ENCODE measurements at places on chromosomes 12 and 14. TPM values are rescaled to one million over a fixed set of nuclear protein-coding genes. Genes with fewer than 3 reads are reported as not detected.

The FSCB gene
- total RNA-seq, result not detected

DNA sequence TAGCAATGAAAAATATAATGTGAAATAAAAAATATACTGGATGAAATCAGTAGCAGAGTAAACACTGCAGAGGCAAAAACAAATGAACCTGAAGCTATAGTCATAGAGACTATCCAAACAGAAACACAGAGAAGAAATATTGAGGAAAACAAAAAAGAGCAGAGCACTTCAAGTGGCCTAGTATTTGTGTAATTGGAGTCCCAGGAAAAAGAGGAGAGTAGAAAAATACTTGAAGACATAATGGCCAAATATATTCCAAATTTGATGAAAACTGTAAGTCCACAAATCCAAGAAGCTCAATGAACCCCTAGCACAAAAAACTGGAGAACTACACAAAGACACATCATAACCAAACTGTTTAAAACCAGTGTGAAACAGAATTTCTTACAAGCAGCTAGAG lies 37.2 kb upstream of the CTDSP2 start:
- no peak for DNase-seq

DNA sequence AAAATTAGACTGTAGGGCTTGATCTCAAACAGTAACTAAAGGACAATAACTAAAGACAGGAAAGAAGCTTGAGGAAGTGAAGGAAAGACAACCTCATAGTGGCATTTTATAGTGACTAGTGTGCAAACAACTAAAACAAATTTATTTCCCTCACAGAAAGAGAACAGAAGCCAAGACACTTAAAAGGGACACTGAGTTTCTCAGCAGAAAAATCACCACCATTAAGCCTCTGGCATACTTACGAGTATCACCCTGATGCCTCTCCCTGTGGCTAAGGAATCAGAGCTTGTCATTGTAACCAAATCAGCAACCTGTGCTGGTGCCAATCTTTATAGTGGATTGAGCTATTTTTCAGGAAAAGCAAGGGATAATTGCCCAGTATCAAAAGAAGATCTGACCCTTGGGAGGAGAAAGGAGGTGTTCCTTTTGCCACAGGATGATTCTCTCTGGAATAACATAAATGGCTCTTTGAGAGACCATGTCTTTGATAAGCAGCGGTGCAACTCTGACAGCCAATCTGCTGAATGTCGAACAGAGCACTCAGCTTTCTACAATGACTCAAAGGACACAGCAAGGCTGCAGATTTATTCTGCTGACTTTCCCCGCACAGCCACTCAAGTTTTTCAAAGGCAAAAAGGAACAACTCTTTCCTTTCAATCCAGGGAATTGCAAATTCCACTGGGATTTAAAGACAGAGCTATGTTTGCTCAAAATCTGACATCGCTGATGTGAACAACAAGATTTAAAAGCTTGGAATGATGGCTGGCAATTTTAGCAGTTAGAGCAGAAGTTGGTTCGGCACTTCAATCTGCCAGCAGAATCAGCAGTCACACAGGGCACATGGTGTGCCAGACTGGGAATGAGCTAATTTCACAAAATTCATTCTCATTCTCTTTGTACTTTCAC lies 34.6 kb downstream of the ATF7 start:
- no peak for DNase-seq

DNA sequence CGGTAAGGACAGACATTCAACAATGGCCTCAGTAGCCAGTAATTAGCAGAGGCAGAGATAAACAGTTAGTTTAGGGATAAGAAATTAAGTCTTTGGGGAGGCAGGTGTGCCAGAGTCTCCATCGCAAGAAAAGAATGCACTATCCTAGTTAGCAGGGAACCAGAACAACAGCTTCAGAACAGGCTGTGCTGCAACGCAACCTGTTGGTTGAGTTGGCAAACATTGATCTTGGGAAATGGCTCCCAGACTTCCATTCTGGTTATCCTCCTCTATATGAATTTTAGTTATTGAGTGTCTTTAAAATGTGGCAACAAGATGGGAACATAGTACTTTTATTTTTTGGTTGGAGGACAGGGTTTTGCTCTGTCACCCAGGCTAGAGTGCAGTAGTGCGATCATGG lies 12.3 kb upstream of the LEMD3 start:
- no peak for DNase-seq

- DNase-seq, result no peak
These were observed 70.0 kb downstream of the KIF21A start for GRCh38 chr12:39372929-39373328.

DNA sequence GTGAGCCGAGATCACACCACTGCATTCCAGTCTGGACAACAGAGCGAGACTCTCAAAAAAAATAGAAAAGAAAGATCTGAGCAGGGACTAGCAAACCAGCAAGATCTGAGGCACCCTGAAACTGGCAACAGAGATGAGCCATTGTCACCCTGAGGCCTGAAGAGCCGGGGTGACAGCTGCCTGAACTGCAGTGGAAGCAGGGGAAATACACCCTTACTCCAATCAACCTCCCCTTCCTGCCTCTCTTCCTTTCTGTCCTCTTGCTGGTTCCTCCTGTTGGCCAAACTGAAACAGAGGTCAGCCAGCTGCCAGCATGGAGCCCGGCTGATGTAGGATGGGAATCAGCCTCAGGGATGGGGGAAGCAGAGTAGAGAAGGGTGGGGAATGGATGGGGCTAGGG lies 192.0 kb downstream of the CHST11 start:
- DNase-seq, result no peak

DNA sequence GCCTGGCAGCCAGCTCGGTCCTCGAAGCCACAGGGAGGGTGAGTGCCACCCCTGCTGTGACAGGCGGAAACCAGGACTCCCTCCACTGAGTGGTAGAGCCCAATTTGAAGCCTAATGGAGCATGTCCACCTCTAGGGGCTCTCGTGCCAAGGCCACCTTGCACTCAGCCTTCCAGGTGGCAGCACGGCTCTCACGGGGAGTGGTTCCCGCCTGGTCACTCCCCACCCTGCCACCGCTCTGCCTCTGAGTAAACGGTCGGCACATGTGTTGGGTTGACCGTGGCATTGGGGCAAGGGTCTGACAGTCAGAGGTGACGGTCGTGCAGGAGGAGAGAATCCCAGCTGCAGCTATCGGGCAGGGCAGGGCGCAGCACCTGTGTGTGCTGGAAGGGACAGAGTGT lies 34.8 kb downstream of the IL31 start:
- no peak for DNase-seq

DNA sequence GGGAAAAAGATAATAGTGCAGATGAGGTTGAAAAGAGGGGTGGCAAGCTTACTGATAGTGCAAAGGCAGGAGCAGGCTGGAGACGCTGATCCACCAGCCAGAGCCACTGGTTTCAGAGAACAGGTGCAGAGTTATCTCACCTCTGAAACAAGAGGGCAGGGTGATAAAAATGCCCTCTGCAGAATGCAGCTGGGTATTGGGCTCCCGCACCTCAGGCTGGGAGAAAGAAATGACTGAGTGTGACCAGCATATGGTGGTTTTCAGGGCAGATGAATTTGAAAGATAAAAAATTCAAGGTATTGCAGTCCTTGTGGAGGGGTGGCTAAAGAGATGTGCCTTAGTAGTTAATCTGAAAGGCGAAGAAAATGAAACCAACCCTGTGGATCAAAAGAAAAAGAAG lies 2.9 kb upstream of the TMEM30B start:
- DNase-seq, result no peak

- DNase-seq, result no peak
These were observed 1126.0 kb downstream of the AACS start for GRCh38 chr12:126191031-126191891.

DNA sequence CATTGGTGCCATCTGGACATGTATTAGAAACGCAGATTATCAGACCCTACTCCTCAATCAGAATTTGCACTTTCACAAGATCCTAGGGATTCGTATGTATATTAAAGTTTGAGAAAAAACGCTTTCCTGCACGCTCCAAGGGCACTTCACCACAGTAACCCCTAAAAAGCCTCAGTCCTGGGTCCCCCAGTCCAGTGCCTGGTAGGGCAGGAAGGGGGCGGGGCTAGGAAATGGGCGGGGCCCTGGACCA lies 369 bp downstream of the DEPDC4 start:
- DNase-seq, result no peak

GRCh38 chr12:131832321-131833231 lies 4.4 kb downstream of the MMP17 start:
- peak; percentile 91 for DNase-seq

DNA sequence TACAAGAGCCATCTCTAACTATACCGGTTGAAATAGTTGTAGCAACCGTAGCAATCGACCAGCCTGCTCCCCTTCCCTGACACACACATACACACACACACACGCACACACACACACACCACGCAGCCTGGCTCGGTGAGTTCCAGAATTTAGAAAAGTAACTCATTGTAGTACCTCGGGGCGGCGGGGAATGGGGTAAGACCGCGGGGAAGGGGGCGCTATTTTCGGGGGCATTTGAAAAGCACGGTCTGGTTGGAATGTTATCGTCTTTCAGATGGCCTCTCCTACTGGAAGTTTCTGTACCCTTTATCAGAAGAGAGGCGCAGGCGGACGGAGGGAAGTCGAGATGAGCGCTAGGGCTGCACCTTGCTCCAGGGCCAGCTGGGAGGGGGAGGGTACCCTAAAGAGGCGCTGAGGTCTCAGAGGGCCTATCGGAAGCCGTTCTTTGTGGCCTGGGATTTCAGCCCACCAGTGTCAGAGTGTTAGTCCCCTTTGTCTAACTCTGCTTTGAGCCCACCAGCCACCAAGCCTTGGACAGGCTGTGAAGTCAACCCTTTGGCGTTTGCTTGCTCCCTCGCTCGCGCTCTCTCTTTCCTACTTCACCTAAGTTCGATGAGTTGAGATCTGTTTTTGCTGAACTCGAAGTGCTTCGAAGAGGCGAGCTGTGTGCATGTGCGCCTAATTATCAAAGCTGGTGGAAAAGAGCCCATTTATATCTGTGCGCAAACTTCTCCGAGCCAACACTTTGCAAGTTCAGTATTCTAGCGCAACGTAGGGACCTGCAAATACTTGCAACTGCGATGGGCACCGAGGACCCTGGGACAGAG lies 837 bp downstream of the COL2A1 start:
- no peak for DNase-seq

DNA sequence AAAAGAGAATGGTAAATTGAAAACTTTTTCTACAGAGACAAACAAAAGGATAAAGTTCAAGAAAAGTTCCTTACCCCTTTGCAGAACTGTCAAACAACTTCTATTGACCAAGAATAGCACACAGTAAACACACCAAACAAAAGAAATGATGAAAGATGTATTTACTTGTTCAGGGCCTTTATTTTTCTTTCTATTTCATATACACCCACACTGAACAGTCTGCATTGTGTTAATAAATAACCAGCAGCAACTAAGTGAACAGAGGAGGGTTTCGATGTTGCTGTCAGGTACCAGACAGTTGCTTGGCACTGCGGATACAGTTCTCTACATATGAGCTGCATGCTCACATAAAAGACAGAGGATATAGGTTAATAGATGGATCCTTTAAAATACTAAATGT lies 122.1 kb downstream of the SOX5 start:
- DNase-seq, result no peak

DNA sequence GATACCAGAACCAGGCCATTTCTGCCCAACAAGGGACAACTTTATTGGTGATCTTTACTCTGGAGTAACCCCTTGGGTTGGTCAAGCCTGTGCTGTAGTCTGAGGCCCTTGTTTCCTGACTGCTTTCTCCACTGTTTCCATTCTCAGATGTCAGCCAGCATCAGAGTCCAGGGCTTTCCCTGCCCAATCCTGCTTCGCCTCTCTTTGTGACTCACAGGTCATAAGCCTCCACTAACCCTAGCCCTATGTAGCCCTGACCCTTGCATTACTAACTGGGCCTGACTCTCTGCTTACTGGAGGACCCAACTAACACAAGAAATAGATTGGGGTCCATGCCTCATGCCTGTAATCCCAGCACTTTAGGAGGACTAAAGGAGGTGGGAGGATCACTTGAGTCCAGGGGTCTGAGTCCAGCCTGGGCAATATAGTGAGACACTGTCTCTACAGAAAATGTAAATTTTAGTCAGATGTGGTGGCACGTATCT lies 8.6 kb upstream of the SNRNP35 start:
- no peak for DNase-seq

DNA sequence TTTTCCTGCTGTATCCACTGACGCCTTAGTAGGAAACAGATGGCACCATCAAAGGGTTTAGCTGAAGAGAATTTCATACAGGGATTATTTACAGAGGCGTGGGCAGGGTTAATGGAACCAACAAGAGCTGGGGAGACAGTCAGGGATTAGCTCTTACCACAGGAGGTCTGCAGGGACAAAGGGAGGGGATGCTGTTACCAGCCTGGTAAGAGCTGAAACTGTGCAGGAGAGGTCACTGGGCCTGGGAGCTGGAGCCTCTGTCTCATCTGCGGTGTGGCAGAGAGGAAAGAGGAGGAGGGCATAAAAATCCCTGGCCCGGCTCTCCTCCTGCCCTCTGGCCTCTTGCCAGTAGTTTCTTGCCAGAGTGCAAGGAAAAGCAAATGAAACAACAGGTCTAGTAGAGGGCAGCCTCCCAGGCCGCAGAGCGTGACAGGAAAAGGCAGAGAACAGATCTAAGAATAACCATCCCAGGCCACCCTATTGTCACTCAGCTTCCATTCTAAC lies 18.9 kb upstream of the POC1B start:
- DNase-seq, result no peak

DNA sequence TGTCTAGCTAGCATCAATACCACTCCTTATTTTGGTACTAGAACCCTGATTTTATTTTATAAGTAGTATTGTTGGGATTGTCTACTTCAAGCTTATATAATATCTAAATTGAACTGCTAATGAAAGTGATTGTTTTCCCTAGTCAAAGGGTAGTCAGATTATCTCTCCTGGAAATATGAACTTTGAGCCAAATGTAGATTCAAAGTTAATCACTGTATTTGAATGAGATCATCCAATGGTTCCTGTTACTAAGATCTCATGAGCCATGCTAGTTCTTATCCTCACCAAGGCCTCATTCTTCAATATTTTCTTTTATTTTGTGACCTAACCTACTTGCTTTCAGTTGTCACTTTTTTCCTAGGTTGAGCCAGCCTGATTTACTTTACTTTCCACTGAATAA lies 276.7 kb downstream of the RASSF9 start:
- DNase-seq, result no peak

- no peak for DNase-seq
These were observed 108.6 kb downstream of the FOXN3 start for GRCh38 chr14:89308232-89308959.

Measured in chondrocyte (in vitro differentiated cells).